Activated CD4-positive, alpha-beta T cell treated with anti-CD3 and anti-CD28 coated beads, Interleukin-2, amount 50 U/mL, for 48 hours (primary cell): ENCODE measurements at places on chromosomes 6 and 20.

DNA sequence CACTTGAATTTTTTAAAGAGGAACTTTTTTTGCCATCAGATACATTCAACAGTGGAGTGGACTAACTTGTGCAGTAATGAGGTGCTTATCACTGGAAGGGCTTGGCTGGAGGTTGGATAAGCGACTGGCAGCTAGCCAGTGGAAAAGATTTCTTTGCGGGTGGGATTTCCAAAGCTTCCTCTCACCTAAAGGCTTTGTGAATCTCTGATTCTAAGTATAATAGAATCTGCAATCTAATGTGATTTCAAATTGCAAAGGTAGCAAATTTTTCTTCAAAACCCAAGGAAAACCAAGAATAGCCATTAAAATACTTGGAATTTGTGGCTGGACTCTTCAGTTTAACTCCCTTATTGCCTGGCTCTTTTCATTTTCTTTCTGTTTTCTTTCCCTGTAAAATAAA is 460.4 kb upstream of the MARCKS start:
- DNase-seq: no peak

DNA sequence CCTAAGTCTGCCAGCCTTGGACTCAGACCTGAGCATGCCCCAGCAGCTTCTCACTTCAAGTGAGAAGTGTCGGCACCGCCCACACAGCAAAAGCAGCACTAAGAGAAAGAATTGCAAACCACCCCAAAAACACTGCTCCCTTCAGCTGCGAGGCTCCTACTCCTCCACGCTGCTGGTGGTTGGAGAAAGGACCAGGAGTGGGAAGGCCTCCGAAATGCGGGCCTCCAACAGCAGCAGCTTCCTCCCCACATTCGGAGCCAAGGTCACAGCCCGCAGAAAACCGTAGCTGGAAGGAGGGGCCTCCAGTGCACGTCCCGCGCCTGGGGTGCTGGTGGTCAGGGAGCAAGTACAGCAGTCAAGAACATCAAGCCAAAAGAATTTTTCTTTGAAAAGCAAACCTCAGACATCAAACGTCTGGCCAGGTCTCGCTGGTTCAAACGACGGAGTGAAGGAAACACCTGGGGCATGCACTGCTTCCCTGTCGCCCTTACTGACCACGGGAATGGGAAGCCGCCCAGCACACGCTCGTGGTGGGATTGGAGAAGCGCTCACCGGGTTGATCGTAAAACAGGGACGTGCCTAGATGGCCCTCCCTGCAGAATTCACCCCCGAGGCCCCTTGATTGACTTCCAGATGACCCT is 185.6 kb upstream of the CST7 start:
- DNase-seq: no peak

DNA sequence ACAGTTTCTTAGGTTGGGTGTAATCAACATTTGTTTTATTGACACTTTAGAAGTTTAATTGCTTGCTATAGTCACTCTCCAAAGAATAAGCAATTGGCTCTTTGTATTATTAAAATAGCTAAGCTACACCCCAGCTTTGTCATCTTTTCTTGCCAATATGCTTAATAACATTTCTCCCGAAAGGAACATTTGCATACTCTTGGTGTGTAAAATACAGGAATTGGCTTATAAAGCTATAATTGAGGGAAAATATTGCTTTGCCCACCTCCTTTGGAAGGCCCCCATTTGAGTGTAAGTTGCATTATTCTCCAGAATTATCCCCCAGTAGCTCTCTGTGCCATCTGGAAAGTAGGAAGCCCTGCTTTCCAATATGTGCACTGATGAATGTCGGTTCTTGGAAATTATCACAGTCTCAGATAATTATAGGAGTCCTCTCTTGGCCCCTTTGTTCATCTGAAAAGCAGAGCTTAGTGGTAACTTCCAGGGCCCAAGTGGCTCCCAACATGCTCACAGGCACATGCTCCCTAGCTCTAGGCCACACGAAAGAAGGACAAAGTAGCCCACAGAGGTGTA is 92.4 kb upstream of the B3GAT2 start:
- no peak for DNase-seq

GRCh38 chr6:53483423-53484353 is 61.2 kb downstream of the GCLC start:
- DNase-seq: no peak

DNA sequence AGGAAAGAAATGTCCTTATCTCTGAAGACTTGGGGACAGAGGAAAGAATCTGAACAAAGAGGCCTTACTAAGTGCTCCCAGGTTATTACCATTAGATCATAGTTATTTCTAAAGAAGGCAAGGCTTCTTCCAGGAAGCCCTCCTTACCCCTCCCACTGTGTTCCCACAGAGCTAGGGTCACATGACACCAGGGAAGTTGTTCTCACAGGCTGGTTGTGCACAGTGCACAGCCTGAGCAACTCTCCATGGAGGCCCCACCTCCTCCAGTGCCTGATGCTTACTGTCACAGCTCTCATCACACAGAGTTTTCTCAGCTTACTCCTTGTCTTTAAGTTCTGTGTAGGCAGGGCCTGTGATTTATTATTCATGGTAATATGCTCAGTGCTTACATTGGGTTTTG is 68.9 kb upstream of the SCGN start:
- no peak for DNase-seq
